ENCODE measurements at places on chromosomes 1 and 21.

DNA sequence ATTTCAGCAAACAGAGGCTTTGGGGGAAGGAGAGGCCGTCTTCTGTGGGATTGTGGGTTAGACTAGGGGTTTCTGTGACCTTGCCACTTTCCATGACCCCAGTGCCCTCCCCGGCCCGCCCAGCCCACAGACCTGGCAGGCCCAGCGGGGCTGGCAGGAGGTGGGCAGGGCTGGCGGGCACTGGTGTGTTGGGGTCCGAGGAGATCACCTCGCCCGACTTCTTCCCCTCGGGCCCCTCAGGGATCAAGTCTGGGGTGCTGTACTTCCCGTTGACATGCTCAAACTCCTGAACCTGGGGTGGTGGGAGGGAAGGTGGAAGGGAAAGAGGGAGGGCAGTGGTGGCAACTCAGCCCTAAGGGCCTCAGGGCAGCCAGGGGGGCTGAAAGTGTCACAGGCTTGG, 56.3 kb downstream of the CHD5 start:
- DNase-seq = no peak

- DNase-seq = no peak
These were observed 30.1 kb upstream of the VASH2 start for GRCh38 chr1:212920246-212920645.

- no peak for DNase-seq
These were observed 44.5 kb downstream of the TIAM1 start for GRCh38 chr21:31299291-31300147.

- peak; percentile 22 for DNase-seq
These were observed 273.1 kb upstream of the SNX7 start for GRCh38 chr1:98388441-98388840.

DNA sequence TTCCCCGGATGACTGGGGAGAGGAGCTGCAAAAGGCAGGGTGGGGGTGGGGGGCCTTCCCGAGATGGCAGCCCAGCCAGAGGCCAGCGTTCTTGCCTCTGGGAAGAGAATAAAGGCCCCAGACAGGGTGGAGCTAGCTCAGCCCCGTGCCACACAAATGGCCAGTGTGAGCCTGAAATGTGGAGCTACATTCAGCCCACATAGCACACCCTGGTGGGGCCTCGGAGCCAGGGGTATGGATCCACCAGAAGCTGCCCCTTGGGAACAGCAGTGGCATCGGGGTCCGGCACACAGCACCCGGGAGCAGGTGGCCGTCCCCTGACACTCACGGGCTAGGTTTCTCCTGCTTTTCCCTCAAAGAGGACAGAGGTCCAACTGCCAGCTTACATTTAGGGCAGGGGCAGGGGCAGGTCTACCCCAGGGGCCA, 93.9 kb downstream of the PDE9A start:
- DNase-seq = no peak

- DNase-seq = peak; percentile 37
These were observed 5.7 kb downstream of the WNT4 start for GRCh38 chr1:22137004-22137720.

DNA sequence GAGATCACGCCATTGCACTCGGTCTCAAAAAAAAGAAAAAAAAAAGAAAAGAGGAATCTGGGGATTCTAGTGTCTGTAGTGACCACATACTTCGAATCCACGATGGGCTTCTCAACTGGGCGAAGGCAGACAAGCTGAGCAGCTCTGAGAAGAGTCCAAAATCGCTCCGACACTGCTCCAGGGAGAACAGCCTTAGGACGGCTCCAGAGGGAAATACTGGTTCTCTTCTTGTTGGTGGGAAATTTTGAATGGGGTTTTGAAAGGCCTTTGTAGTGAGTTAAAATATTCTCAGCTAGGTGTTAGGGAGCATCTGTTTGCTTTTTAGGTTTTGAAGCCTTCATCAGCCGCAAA, 18.3 kb upstream of the HJV start:
- no peak for DNase-seq

GRCh38 chr1:109985247-109986053, 885 bp downstream of the AHCYL1 start:
- no peak for DNase-seq

GRCh38 chr1:17655922-17656321, 99.2 kb upstream of the ACTL8 start:
- no peak for DNase-seq

DNA sequence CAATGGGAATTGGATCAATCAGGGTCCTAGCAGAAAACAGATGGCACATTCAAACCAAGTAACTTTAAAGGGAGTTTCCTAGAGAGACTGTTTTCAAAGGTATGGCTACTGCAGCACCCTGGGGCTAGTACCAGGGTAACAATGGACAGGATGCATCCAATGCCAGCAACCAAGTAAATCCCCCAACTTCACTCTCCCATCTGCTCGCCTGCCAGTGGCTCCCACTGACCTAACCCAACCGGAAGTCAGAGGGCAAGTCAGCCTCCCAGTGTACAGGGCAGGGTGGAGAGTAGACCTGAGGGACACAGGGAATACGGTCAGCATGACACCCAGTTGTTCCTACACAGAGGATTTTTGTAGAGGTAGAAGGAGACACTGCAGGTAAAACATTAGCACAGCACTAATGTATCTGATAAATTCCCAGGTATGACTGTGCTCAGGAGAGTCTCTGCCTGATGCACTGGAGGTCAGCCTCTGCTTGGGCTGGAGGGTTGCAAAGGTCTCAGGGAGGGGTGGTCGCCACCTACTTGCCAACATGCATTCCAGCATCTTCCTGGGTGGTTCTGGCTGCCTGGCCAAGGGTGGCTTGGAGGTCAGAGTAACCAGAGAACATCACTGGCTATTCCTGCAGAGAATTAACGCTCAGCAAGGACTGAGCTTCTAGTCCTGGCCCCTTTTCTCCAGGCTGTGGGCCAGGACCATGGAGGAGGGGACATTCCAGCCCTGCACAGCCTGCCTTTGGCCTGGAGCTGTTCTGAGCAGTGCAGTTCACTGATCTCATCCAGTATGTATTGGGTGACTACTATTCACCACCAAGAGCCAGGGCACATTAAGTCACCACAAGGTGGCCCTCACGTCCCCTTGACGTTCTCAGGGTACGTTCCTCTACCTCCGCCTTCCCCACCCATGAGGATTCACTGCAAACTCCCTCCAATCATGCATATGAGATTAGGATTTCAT, 5.1 kb upstream of the GJA4 start:
- no peak for DNase-seq

GRCh38 chr1:117335376-117336086, 31.7 kb upstream of the MAN1A2 start:
- DNase-seq = no peak

- DNase-seq = no peak
These were observed 891.1 kb downstream of the USP25 start for GRCh38 chr21:16620786-16621320.

DNA sequence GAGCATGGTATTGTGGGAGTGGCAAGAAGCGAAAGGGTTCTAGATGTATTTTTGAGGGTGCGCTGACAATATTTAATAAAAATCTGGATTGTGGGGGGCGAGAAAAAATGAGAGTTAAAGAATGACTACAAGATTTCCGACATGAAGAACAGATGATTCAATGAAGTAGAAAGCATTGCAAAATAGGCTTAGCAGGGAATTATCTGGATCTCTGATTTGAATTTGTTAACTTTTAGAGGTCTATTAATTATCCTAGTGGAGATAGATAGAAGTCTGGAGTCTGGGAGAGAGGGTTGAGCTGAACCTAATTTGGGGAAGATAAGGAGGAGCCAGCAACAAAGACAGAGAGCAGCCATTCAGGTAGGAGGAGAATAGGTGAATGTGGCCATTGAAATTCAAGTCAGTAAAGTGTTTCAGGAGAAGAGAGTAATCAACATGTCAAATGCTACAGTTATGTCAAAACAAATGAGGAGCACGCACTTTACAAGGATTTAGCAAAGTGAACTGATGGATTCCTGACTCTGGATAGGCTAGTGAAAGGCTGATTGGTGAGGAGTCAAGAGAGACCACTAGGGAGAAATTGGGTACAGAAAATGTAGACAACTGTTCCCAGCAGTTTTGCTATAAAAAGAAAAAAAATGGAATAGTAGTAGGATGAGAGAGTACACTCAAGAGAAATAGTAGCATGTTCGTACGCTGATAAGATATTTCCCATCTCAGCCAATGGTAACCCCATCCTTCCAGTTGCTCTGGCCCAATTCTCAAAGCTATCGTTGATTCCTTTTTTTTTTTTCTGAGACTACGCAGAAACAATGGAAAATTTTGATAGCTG, 393.2 kb upstream of the CXADR start:
- no peak for DNase-seq

DNA sequence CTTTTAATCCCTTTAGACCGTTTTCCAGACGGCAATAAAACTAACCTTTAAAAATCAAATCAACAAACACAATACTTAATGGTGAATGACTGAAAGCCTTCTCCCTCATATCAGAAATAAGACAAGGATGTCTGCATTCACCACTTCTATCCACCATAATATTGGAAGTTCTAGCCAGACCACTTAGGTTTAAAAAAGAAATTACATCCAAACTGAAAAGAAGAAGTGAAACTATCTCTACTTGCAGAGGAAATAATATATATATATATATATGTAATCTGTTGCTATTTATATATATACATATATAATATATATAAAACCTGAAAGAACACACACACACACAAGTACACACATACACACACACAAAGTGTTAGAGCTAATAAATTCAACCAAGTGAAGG, 100.4 kb downstream of the BRINP3 start:
- no peak for DNase-seq

GRCh38 chr1:18532390-18533170, 51.9 kb downstream of the KLHDC7A start:
- DNase-seq = peak; percentile 5

- DNase-seq = no peak
These were observed 167.9 kb downstream of the DYRK1A start for GRCh38 chr21:37534431-37534830.

- DNase-seq = no peak
These were observed 47.2 kb downstream of the SLC66A1 start for GRCh38 chr1:19359357-19359756.

- peak; percentile 86 for DNase-seq
These were observed 470 bp downstream of the RPRD2 start for GRCh38 chr1:150364231-150365003.

DNA sequence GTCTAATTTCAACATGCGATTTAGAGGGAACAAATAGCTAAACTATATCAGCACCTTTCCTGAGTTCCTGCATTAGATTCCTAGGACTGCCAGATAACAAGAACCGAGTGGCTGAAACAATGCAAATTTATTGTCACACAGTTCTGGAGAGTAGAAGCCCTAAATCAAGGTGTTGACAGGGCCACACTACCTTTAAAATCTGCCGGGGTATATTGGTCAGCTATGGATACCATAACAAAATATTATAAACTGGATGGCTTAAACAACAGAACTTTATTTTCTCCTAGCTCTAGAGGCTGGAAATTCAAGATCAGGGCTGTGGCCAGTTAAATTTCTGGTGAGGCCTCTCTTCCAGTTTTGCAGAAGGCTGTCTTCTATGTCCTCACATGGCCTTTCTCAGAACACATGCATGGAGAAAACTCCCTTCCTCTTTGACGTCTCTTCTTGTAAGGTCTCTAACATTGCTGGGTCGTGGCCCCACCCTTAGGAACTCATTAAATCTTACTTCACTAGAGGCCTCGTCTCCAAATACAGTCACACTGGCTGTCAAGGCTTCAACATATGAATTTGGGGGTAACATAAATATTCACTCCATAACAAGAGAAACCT, 144.3 kb downstream of the FCRL5 start:
- DNase-seq = no peak

DNA sequence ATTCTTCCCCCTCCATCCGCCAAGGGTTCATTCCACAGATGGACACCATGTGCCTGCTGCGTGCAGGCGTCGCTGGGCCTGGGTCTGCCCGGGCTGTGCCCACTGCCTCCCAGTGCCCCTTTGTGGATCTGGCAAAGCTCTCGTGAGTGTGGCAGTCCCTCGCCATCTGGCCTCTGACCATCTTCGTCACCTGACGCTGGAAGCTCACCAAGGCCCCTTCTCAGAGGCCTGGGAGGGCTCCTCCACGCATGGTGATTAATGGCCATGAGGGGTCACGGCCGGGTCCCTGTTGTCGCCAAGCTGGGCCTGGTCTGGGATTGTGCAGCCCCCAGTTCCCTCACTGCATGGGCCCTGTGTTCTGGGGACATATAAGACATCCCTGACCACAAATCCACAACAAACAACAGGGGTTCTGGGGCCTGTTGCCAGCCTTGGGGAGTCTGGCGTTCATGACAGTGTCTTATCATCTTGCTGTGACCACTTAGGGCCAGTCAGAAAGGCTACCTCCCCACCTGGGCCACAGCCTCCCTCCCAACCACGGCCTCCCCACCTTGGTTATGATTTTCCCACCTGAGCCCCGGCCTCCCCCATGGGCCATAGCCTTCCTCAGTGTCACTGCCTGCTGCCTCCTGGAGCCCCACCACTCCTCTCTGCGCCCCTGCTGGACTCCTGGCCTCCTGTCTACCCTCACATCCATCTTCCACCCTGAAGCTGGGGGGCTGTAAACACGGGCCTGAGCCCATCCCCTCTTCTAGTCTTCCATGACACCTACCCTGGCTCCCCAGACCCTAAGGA, 27.9 kb downstream of the SLC45A1 start:
- no peak for DNase-seq

DNA sequence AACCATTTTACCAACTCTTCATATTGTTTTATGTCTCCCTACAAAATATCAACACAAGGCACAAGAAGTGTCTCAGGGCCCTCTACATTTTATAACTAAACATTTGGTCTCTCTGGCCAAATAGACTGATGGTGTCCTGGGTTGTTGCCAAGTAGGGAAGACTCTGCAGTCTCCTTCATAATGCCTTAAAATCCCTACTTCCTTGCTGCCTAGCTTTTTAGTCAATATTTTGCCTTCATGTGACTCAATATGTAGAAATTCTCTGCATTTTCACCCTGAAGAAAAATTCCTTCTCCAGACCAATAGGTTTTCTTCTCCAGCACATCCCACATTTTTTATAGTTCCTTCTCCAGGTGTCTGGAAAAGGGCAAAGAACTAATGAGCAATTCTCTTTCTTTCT, 72.6 kb upstream of the IPO9 start:
- no peak for DNase-seq

- DNase-seq = peak; percentile 91
These were observed at the start of gene IFI44 for GRCh38 chr1:78649628-78650027. Gene IFI44 (plus strand): TSS chr1:78649831. CDS start chr1:78650196, 365 bp downstream.

GRCh38 chr1:169894424-169895145, 889 bp upstream of the SCYL3 start:
- no peak for DNase-seq

DNA sequence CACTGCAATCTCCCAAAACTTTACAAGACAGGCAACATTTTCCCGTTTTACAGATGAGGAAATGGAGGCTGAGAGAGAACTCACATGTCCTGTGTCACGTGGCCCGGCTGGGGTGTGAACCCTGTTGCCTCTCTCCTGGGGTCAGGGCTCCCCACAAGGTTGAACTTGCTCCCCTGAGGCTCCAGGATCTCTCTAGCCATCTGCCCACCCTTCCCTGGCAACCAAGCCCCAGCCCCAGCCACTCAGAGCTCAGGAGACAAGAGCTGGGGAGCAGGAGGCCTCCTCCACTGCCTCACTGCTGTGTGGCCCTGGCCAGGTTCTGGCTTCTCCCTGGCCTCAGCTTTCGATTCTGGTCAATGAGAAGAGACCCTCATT, 11.8 kb downstream of the LAPTM5 start:
- no peak for DNase-seq

- no peak for DNase-seq
These were observed 864.3 kb upstream of the ADAMTS5 start for GRCh38 chr21:27831177-27831576.

Data from testis (tissue), 5 donors.